ENCODE measurements at places on chromosomes 2 and 18. TPM values are rescaled to one million over a fixed set of nuclear protein-coding genes. Genes with fewer than 3 reads are reported as not detected.

Gene PLCD4
- 0.32 TPM for total RNA-seq

Gene KCNG2
- not detected for total RNA-seq

Gene GLI2
- under 0.01 TPM for total RNA-seq

Gene PRSS56
- total RNA-seq: not detected

Gene TPO
- 0.32 TPM for total RNA-seq

Gene FN1
- total RNA-seq: 3,127 TPM

Gene TRIM43B
- 0.16 TPM for total RNA-seq

Gene ABCG5
- not detected for total RNA-seq

Gene SEPTIN10
- total RNA-seq: 99.7 TPM

Gene NTSR2
- total RNA-seq: not detected
